ENCODE measurements at places on chromosomes 5 and 9.

DNA sequence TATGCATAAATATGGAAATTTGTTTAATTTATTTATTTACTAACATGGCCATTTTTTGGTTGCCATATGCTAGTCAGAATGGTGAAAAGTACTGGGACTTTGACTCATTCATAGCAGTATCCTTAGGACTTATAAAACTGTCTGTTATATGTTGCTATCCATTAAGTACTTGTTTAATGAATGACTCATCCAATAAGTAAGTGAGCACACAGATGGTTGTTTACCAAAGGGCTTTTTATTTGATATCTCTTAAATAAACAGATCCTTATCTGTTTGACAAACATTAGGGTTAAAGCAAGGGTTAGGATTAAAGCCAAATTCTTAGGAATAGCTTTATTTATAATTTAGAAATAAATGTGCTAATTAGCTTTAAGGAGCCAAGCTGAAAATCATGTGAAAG is 183.4 kb downstream of the FBXO4 start:
- no peak for DNase-seq

DNA sequence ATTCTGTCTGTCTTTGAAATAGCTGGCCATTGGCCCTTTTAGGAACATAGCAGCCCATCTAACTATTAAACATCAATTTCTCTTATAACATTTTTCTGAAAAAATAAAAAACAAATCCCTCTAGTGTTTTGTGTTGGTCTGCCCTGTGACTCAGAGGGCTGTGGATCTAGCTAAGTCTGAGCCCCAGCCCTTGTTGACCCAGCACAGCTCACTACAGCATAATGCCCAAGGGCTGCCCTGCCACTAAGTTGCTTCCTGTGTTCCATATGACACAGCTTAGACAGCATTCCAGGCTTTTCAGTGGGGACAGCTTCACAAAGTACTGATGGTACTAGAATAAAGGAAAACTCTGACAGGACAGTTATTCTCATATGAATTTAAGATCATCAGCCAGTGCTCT is 136.0 kb downstream of the SCAMP1 start:
- no peak for DNase-seq

DNA sequence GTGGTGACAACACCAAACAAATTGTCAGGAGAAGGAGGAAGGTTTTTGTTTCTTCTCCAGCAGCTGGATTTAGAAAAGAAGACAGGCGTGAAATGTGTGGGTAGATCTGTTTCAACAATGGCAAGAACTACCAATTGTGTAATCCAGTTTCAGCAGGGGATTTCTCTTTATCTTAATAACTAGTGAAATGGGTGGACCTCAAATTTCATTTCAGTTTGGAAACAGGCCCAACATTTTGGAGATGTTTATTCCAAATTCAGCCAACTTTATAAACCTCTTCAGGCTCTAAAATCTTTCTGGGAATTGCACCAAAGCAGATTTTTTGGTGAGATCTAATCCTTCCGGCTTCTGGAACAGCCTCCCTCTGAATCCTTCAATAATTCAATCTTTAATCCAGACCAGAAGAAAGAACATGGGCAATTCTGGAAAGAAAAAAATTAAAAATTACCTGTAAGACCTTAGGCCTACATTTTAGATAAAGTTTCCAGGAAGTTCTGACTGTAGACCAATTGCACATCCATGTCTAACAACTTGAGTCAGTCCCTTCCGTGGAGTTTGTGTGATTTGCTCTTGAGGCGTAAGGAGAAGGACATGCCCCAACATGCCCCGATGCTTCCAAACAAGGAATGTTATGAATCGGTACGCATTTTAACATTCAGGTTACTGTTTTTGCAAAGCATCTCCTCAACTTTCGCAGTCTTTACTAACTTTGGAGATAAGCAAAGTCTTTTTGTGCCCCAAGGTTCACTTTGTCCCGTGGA is 423.6 kb downstream of the IRX1 start:
- no peak for DNase-seq

GRCh38 chr5:34959323-34959722 is 30.0 kb downstream of the DNAJC21 start:
- no peak for DNase-seq

DNA sequence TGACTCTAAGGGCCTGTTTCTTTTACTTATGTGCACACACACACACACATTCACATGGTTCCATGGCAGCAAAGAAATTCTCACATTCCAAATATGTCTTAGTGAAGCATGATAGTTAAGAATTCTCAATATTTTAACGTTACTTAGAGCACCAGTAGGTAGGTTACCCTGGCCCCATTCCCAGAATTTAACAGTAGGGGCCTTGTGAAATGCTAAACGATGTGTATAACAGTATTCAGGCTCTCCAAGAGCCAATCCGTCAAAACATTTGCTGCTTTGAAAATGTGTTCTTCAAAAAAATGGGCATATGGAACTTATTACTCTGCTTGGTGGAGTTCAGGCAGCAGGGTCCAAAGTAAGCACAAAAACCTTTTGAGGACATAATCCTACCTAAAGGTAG is 93.7 kb upstream of the DAB2 start:
- DNase-seq, result no peak

DNA sequence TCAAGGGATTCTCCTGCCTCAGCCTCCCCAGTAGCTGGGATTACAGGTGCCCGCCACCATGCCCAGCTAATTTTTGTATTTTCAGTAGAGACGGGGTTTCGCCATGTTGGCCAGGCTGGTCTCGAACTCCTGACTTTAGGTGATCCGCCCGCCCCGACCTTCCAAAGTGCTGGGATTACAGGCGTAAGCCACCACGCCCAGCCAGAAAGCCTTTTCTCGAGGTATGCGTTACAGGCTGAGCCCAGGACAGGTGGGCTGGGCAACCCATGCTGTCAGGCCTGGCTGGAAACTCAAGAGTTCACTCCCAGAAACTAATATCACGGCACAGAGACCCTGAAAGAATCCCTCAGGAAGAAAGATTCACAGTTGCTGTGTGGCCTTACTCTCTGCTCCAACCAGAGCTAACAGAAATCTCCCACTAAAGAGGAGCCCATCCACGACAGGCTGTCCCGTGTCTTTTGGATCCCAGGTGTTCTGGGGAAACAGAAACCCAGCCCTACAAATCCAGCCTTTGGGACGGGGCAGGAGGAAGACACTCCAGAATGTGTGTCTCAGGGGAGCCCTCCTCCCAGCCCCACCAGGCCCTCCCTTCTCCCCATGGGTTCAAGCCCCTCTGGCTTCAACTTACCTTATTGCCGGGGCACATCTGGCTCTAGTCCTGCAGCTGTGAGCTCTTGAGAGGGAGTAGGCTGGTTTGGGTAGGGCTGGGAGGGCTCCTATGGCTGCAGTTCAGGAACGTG is 400 bp downstream of the TIFAB start:
- no peak for DNase-seq

GRCh38 chr5:165459232-165459631 is 1953.8 kb downstream of the MAT2B start:
- no peak for DNase-seq

GRCh38 chr5:179379321-179379890 is 34.1 kb upstream of the ADAMTS2 start:
- DNase-seq, result no peak

GRCh38 chr9:87518702-87519335 is 21.2 kb downstream of the DAPK1 start:
- no peak for DNase-seq

GRCh38 chr5:87185838-87186237 is 81.8 kb upstream of the RASA1 start:
- no peak for DNase-seq
